Fibroblast of skin of back (primary cell): ENCODE measurements at places on chromosomes 4 and X.

GRCh38 chr4:15361529-15361928, 66.3 kb upstream of the C1QTNF7 start:
- no peak for DNase-seq

DNA sequence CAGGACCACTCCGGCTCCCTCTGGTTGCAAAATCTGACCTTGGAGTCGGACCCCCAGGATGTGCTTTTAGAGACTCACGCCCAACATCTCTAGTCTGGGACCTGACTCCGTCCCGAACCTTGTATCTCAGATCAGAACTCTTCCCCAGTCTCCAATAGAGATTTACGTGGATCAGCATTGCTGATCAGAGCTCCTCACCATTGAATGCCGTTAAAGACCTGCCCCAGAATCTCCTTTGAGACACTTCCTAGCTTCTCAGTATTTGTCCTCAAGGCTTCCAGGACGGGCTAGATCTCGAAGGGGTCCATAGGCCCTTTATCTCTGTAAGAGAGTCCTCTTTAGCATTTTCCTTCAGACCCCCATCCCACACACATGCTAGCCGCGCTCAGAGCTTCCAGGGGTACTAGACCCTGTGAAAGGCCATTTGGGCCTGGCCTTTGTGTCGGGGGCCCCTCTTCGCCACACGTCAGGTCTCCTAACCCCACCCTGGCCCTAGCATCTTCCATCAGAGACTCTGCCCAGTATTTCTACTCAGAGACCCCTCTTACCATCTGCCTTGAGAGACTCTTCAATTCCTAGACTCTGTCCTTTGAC, 662 bp downstream of the UBA1 start:
- DNase-seq: no peak

DNA sequence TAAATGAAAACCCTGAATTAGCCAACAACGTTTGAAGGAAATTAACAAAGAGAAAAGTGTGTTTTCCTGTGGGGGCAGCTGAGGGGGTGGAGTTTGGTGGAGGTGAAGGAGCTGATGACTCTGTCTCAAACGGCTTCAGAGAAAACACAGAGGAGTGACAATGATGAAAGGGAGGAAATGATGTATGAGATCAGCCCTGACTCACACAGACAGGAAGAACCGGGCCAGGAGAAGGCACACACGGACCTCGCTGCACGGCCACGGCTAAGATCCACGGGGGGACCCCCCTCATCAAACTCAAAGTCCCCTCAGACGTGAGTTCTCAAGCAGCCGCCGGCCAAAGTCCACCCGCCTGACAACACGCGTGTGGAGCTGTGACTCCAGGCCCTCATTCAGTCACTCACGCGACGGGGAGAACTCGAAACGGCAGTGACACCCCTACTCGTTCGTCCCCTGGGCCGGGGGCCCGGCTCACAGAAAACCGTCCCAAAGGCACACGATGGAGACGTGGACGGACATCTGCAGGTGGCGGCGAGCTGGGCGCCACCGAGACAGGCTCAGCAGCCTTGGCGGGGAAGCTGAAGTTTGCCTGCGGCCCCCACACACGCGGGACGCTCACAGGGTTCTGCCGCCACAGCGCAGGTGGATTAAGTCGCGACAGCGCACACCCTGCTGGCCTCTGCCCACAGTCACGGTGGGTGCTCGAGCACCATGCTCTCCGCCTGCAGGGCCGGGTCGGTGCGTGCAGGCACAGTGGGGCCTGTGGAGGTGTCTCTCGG, 28.8 kb downstream of the PPP2R3B start:
- DNase-seq: peak; percentile 62

DNA sequence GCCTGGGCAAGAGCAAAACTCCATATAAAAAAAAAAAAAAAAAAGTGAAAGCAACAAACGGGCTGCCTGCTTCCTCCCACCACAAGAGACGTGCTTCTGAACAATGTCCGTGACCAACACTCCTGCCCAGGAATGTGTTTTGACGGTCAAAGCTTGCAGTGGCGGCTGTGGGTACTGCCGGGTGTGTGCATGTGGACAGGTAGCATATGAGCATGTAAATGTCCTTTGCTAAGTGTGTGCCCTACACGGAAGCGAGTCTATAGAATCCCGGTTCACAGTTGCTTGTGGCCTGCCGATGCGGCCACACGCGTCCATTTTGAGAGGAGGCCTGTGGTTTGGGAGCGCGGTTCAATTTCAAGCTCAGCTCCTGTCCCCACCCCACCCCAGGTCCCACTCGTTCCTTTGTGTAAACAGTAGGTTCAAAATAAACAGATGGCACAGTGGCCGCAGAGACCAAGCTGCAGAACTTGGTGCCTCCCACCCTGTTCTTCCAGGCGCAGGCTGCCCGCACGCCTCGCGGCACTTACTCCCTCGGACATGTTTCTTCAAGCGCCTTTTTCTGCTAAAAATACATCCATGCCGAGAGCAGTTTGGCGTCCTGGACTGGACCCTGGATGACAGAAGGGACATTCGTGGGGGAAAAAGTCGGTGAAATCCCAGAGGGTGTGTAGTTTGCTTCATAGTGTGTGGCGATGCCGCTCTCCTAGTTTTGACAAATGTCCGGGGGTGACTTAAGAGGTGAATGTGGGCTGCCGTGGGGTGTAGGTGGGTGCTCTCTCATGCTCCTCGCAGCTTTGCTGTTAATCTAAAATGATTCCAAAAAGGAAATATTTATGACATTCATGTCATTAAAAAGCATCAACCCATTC, 11.5 kb upstream of the NKX1-1 start:
- DNase-seq: no peak

DNA sequence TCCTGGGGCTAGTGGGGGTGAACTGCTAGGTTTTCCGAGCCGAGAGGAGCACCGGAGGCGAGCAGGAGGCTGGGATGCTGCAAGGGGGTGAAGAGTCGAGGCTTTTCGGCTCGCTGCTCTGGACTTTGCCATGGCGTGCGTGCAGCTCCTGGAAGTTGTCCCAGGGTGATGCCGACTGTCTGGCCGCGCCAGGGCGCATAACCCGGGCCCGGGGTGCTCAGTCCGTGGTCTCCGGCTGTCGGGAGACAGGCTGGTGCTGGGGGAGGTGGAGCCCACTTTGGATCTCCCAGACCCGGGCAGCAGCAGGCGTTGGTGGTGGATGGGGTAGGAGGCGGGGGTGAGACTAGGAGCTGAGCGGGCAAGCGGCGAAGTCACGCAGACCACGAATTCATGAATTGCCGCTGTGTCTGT, 793 bp downstream of the GRIA3 start:
- DNase-seq: peak; percentile 30

DNA sequence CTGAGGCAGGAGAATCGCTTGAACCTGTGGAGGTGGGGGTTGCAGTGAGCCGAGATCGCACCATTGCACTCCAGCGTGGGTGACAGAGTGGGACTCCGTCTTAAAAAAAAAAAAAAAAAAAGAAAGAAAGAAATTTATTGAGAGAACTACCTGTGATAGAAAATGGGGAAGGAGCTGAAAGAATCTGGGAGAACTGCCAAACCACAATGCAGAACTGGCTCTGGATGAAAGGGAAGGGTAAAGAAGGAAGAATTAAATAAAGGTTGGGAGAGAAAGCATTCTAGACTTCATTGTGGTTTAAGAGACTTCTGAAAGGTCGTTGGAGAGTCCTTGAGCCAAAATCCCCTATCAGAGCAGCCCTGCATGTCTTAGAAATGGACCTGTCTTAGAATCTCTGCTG, 567.9 kb upstream of the HTR2C start:
- no peak for DNase-seq

DNA sequence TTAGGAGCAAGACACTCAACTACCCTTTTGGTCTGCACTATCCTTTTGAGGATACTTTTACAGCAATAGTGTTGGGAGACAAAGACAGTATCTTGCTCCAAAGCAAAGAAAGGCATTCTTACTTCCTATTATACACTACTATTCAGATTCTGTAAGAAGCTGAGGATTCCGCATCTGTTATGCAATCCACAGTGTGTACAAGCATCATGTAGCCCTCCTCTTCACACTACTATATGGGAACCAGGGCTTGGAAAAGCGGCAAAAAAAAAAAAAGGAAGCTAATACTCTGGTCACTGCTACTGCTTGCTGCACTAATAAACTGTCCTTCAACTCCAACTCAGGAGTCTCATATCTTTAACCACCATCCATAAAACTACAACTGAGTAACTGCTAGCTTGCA, 59.1 kb downstream of the FBXW7 start:
- DNase-seq: no peak

- DNase-seq: no peak
These were observed 109.7 kb downstream of the RTL5 start for GRCh38 chrX:72021975-72022374.

- DNase-seq: no peak
These were observed 18.1 kb upstream of the PPEF2 start for GRCh38 chr4:75920327-75920726.

GRCh38 chrX:153764786-153765137, 713 bp downstream of the PLXNB3 start:
- no peak for DNase-seq

DNA sequence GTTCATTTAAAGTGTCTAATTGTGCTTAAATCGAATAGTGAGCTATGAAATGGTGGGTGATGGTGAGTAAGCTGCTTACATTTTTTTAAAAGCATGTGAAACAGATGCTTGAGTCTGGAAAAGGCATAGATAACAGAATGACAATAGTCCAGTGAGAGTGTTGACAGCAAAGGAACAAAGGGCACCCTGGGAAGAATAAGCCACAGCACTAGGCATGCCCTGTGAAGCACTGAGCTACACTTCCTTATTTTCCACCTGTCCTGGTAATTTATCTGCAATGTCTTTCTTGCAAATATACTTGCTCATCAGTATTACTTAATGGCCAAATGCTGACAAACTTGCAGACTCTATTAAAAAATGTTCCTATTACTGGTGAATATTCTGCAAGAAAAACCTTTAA, 168.7 kb downstream of the PRDM5 start:
- DNase-seq: no peak

- DNase-seq: no peak
These were observed 50.6 kb downstream of the SYNPO2 start for GRCh38 chr4:118939169-118939783.

- peak; percentile 77 for DNase-seq
These were observed 31.1 kb downstream of the NHSL2 start for GRCh38 chrX:71941776-71942175.

DNA sequence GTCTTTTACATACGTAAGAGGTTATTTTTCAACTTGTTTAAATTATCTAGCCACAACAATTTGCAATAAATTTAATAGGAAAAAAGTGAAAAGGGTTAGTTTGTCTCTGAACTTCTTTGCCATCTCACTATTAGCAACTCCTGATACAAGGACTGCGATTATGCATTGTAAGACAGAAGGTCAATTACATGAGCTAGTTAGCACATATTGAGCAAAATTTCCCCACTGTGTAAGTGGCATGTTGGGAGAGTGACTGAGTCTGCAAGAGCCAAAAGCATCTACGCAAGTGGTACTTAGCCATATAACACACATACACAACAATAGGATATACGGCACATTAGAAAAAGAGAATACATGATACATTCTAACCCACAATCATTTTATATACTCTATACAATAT, 927.2 kb downstream of the STPG2 start:
- no peak for DNase-seq
